ENCODE measurements at places on chromosomes 7 and 10. TPM values are rescaled to one million over a fixed set of nuclear protein-coding genes. Genes with fewer than 3 reads are reported as not detected.

The CCZ1B gene
- 44.7 TPM for total RNA-seq

The MPP7 gene
- 13.2 TPM for total RNA-seq

The FZD1 gene
- total RNA-seq, result 0.52 TPM

The TAS2R60 gene
- not detected for total RNA-seq

The OLAH gene
- total RNA-seq, result 0.87 TPM

The MRC1 gene
- not detected for total RNA-seq

The DRGX gene
- total RNA-seq, result not detected

The WEE2 gene
- total RNA-seq, result not detected

The CDCA7L gene
- 92.3 TPM for total RNA-seq

The SORCS1 gene
- not detected for total RNA-seq

The EFCAB10 gene
- not detected for total RNA-seq

- no peak for DNase-seq
These were observed 62.7 kb downstream of the MET start for GRCh38 chr7:116734710-116735109.

DNA sequence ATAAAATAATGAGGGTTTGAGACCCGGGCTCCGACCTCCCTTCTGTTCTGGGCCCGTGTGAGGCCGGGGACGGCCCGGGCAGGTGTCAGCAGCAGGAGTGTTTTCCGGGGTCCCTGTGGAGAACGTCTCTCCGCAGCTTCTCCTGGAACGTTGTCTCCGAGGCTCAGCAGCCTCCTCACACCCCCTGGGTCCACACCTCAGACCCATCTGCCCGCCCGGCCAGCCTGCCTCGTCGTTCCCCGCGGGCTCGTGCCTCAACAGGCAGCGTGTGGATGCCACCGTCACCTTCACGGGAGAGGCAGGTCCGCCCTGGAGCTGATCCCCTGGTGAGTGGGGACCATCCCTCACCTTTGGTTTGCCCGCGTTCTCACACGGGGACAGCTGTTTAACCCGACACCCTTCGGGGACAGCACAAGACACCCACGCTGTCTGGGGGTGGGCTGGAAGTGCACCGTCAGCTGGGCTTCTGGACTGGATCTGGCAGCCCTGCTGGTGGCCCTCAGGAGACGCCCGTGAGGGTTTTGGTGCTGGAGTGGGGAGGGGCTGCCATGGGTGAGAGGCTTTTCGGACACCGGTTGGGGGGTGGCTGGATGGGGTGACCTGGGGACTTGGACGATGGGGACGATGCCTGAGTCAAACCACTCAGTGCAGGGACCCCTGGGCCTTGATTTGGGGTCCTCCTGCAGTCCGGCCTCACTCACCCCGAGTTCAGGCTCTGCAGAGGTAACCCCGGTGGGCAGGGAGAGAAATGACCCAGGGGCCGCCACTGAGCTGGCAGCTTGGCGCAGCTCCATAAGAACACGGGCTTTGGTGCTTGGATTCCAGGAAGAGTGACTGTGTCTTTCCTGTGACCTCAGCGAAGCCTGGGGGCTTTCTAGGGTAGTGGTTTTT, 131.7 kb downstream of the DNAJB6 start:
- DNase-seq, result no peak

DNA sequence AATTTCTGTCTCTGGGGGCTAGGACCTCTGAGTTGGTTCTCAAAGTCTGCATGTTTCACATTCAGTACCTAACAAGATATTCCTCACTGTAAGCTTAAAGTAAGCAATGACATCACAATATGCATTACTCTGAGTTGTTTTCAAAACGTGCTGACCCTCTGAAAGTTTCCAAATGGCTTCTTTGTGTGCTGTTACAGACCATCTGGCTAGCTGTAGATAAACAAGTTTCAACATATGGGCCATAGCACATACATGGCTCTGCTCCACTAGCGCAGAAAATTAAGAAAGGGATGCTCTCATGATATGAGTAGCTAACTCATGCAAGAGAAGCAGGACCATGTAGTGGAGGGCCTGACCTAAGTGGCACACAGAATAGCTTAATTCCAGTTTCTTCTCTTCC, 119.0 kb downstream of the HTR7 start:
- no peak for DNase-seq

- no peak for DNase-seq
These were observed 38.1 kb upstream of the SEMA3A start for GRCh38 chr7:84232646-84233045.

DNA sequence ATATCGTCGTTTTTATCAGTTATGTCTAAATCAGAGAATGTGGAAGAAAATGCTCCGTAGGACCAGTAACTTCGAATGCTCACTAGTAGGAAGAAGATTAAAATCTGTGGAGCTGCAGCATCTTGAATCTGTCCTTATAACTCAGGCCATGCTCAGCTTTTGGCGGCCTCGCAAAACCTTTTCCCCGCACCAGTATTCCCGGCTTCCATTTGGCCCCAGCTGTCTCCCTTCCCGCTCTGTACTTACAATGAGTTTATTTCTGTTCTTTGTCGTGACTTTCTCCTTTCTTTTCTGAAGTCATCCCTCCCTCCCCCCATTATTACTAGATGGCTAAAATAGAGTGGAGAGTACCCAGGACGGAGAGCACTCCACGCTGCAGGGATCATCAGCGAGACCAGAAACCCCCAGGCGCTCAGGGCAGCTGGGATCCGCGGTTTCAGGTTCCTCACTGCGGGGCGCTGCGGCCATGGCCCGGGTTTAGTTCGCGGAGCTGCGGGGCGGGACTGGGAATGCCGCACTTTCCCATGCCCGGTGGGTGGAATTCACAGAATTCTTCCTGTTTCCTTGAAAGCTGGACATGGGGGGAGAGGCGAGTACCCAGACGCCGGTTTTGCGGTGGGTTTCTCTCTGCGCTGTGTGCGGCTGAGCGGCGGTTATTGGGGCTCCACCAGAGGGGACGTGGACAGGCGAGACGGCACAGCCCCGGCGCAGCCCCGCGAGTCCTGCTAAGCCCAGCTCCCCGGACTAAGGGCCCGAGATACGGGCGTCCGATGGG, 183.5 kb downstream of the POM121L12 start:
- DNase-seq, result no peak

- DNase-seq, result no peak
These were observed 2.4 kb upstream of the CNOT4 start for GRCh38 chr7:135512135-135512887.

DNA sequence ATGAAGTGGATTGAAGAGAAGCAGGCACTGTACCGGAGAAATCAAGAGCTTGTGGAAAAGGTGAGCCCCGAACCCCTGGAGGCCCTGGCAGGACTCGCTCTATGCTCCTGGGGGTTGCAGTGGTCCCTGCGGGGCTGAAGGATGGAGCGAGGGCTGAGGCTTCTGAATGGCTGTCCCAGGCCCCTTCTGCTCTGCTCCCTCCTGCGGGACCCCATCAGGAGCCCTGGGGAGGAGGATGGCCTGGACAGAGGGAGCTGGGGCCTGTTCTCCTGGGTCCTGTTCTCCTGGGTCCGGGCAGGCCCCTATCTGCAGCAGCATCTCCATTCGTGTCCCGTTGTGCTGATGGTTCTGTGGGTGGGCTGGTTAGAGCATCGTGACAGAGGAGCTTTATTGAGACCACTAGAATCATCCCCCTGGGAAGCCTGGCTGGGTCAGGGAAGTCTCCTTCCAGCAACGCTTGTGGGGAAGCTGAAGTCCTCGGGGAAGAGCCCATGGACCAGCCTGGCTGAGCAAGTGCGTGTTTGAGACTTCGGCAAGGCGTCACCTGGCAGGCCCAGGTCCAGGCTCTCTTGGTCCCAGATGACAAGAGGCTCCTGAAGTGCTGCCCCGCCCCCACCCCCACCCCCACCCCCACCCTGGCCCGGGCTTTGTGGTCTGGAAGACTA, 41.1 kb upstream of the DPYSL4 start:
- DNase-seq, result no peak

GRCh38 chr10:89699581-89700064, 1.8 kb upstream of the KIF20B start:
- no peak for DNase-seq

DNA sequence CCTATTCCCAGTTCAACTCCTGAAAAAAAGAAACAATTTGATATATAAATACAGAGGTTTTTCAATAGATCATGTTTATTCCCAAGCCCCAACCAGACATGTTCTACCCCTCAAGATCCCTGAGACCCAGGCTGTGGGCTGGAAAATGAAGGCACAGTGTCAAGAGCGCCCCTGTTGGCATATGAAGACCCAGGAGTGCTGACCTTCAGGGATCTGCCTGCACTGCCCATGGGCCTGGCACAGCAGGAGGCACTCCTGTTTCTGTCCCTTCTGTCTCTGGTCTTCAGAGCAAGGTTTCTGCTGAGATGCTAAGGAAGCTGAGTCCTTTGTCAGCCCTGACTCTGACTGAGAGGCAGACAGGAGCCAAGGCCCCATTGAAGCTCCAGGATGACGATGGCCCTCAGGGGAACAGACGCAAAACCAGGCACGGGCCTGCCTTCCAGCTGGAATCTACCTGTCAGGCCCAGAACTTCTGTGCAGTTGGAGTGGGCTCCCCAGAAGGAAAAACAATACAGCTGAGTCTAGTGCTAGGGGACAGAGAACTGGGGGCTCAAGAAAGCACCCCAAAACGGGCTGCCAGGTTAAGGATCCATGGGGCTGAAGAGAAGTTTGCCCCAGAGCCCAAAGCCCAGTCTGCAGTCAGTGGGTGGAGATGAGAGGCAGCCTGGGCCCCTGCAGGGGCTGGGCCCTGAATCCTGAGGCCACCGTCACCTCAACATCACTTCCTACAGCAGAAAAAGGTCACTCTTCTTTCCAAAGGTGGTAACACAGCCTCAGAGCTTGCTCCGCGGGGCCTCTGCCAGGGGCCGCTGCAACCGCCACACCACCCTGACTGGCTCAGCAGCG, 6.7 kb upstream of the AIFM2 start:
- no peak for DNase-seq

GRCh38 chr7:85324145-85324799, 137.4 kb upstream of the SEMA3D start:
- no peak for DNase-seq

GRCh38 chr10:87862679-87863052, 667 bp downstream of the KLLN start:
- no peak for DNase-seq

DNA sequence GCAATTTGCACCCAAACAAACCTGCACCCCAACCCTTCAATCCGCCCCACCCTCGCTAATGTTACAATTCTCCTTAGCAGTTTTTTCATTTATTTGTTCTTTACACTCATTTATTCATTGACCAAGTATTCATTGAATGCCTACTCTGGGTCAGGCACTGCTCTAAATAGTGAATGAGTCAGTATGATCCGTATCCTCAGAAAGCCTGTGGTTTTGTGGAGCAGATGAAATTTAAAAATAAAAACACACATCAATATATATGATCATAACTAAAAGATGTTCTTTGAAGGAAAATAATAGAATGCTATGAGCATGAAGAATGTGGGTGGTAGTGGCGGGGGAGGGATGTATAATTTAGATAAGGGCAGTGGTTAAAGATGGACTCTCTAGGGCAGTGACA, 13.3 kb downstream of the IFIT5 start:
- DNase-seq, result no peak

DNA sequence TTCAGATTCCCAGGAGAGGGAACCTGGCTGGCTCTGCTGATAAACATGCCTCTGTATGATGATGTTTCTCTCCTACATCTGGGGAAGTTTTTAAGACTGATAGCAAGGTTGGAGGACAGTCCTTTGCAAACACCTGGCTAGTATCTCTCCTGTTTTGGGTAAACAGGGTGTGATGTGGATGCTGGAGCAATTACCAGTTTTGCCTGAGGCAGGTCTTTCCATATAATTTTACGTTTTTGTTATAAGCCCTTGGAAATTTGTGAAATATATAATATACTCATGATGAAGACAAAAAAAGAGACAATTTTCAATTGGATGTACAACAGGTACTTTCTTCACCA, 138.6 kb downstream of the ADAM22 start:
- DNase-seq, result no peak

GRCh38 chr10:81127931-81128330, 590.2 kb downstream of the SH2D4B start:
- DNase-seq, result no peak

DNA sequence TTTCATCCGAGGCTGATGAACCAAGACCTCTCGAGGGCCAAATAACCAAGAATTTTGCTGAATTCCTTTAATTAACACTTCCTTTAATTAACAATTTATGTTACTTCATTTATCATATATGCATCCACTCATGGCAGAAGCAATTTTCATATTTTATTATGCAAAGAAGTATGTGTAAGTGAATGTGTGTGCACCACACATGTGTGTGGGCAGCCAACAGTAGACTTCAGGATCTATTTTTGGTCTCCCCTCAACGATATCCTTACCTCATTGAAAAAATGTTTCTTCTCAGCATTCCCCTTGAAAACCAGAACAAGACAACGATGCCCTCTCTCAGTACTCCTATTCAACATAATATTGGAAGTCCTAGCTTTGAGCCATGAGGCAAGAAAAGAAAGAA, 96.8 kb downstream of the ICA1 start:
- DNase-seq, result no peak

DNA sequence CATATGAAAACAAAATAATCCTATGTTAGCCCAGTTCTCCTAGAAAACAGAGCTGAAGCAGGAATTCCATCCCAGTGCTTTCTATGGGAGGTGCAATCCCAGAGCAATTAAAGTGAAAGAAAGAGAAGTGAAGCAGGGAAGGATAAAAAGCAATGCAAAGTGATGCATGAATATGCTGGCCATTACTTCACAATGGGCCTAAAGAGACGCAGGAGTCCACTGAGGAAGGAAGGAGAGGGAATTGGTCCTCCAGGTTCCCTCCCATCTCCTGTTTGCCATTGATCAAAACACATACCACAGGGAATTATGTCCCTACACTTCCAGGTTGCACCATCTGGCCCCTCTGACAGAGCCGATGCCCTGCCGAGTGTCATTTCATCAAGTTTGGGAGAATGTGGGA, 392.2 kb upstream of the NFE2L3 start:
- DNase-seq, result no peak

DNA sequence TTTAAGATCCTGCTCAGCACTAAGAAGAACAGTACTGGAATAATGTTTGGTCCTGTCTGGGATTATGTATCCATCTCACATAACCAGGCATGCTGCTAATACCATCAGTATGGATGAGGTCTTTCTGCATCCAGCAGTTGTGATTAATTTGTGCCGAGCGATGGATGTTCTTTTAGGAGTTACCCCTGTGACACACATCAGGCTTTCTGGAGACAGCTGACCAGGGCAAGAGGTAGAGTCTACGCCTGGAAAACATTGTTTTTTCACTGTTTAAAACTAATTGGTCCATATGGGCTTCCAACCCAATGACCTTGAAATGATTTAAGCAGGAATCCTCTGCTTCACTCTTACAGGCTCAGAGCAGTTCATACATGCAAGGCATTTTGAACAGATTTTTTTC, 603.0 kb downstream of the PCDH15 start:
- no peak for DNase-seq

Data from activated naive CD4-positive, alpha-beta T cell treated with anti-CD3 and anti-CD28 coated beads, Interleukin-2, amount 50 U/mL, for 72 hours (primary cell).